Pulmonary artery endothelial cell (primary cell): ENCODE measurements at places on chromosomes 2 and 18. TPM values are rescaled to one million over a fixed set of nuclear protein-coding genes. Genes with fewer than 3 reads are reported as not detected.

- no peak for DNase-seq
Measured at GRCh38 chr2:146997945-146998344, 846.9 kb upstream of the ACVR2A start.

FRZB gene
- 0.04 TPM in 1 of 2 replicates, not detected in the other for total RNA-seq

DNA sequence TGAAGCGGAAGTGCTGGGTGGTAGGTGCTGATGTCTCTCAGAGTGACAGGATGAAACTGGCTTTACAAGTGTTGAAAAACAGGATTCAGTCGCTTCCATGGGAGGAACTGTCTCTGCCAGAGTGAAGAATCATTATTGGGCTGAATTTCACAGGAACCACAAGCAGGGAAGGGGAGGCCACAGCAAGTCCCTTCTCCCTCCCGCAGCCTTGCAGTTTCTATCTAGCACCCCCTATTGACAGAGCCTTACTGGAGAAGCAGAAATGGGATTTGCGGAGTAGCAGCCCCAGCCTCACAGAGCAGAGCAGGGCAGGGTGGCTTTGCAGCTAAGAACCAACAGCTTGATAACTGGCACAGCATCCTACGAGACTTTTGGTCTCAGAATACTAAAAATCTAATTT is 33.3 kb upstream of the RMP24 start:
- no peak for DNase-seq

DNA sequence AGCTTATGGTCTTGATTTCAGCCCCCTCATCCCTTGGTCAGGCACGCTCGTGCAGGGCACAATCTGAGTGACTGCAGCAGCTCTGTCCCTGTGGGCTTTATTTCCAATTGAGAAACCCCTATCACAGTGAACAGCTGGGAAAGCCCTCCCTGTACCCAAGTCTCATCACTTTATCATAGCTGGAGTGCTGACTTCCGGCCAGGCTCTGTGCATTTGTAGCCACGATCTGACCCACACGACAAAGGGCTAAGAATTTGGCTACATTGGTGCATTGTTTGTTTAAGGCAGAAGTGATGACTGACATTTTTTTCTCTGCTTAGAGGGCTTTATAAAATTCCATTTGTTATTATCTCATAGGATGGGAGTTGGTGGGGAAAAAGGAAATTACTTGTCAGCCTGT is 184.4 kb downstream of the KCNS3 start:
- no peak for DNase-seq

- DNase-seq: no peak
Measured at GRCh38 chr18:48229552-48229981, 179.6 kb downstream of the ZBTB7C start.

DNA sequence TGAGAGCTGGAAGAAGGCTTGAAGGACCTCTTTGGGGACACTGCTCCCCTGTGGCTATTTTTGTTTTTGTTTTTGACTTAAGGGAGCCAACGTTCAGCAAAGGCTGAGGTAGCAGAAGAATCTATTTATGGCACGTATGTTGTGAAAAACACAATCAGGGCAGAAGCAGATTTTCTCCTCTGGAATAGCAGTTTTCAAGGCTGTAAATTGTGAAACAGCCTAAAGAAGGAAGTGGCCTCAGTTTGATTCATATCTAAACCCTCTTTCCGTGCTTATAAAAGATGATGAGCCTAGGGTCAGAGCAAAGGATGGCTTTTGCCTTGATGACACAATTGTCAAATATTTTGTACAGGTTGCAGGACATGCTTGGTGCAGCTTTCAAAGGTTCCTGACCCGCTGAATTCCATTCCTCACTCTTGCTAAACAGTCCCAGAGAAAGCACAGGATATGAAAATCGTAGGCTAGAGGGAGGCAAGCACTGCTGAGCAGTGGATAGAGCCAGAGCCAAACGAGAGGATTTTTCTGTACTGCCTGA is 106.2 kb upstream of the DLX2 start:
- DNase-seq: no peak

ASTL gene
- total RNA-seq: 0.07 TPM in 1 of 2 replicates, not detected in the other

- DNase-seq: no peak
Measured at GRCh38 chr2:9392898-9393765, 30.2 kb downstream of the ITGB1BP1 start.

DNA sequence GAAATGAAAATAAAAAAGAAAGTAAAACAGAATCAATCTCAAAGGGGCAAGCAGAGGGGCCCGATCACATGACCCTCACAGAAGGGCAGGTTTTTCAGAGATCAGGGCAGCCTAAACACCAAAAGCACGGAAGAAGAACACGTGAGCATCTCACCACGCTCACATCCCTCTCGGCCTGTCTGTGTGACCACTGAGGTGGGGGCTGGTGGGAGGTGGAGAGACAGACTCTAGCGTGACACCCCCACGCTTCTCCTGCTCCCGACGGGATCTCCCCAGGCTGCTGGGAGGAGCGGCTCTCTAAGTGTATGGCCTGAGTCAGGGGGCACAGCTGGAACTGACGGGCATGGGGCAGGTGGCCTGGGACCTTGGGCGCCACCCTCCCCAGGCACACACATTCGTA is 23.5 kb upstream of the MTERF4 start:
- DNase-seq: no peak

- no peak for DNase-seq
Measured at GRCh38 chr2:2843969-2844548, 513.0 kb upstream of the MYT1L start.

GRCh38 chr18:48860269-48861180 is 90.2 kb downstream of the SMAD7 start:
- no peak for DNase-seq

DNA sequence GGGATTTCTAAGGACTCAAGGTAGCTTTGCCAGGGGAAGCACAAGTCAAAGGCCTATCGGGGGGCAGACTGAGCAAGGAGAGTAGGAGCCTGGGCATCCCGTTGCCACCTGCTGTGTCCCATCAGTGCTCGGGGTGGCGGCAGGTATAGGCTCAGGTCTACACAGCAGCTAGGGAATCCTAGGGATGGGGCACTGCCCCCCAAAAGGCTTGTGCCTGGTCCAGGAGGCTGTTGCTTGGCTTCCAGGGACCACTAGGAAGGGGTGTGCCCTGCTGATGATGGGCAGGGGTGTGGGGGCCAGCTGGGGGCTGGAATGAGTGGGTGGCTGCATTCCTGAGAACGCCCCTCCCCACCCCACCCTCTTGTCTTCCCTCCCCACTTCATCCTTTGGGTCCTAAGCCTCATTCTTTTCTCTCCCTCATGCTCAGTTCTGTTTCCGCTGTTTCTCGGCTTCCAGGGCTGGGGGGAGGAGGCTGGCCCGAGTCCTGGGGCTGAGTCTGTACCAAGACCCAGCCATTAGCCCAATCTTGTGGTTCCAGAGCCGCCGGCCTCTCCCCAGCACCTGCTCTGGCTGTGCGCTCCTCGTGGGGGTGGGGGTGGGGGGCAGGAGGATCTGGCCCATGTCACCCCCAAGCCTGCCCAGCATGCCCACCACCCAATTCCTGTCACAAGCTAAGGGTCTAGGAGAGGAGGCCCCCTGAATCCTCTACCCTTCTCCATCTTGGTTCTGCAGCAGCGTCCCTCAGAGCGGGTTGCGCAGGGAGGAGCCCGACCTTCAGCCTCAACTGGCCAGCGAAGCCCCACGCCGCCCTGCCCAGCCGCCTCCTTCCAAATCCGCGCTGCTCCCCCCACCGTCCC is 12.8 kb downstream of the SPEG start:
- DNase-seq: no peak

SYT4 gene
- total RNA-seq: not detected in 2 replicates

DNA sequence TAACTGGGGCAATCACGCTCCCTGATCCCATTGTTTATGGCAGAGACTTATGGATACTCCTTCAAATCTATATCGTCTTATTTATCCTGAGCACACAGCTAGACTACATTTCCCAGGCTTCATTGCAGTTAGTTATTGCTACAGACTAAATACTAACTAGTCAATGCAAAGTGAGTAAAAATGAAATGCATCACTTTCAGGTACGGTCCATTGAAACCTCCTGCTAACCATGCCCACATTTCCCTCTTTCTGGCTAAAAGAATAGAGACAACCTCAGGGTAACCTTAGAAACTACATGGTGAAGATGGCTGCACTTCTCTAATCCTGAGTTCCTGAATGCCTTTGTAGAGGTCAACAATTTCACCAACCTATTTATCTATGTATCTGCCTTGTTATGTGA is 437.4 kb downstream of the EPHA4 start:
- no peak for DNase-seq

FASTKD2 gene
- total RNA-seq: 47.2 and 58.1 TPM in 2 replicates

- DNase-seq: no peak
Measured at GRCh38 chr2:26848336-26849055, 564 bp downstream of the DPYSL5 start.

SERPINB13 gene
- not detected in 2 replicates for total RNA-seq

DNA sequence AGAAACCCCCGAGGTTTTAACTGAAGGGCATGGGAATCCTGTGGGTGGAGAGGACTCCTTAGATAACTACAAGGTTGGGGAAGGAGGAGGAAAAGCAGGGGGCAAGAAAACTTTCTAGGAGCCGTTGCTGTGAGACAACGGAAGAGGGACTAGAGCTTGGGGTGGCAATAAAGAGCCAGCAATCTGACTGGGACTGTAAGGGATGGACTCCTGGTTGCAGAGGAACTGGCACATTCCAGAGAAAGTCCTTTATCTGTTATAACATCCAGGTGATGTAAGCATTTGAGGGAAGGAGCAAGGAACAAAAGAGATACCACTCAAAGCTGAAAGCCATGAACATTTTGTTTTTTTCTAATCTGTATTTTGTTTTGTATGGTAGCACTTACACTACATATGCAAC is 16.4 kb downstream of the CDCA7 start:
- DNase-seq: no peak

DNA sequence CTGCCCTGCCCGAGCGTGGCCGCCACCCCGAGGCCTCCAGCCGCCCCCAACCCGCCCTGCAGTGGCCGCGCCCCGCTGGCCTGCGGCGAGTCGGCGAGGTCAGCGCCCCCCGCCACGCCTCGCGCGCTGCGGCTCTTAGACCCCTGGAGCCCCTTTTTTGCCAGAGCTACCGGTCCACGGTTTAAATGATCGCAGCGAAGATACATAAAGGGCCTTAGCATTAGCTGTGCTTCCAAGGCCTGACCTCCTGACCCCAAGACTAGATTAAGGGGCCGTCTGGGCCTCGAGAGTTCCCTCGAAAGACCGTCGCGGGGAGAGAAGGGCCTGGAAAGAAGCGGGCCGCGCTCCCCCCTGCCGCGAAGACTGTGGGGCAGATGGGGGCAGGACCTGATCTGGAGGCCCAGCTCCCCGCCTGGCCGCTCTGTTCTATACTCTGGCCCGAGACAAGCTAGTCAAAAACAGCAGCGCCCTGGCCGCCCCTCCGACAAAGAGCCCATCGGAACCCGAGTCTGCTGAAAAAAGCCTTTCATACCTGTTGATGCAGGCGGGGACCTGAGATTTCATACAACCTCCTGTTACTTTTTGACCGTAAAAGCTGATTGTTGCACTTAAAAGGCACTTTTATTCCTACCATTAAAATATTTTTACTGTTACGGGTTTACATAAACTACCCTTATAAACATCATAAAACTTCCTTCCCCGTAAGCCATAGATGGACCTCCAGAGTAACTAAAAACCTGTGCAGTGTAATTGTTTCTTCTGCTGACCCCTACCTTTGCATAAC is 68.7 kb upstream of the PSMD14 start:
- no peak for DNase-seq

ANKRD44 gene
- total RNA-seq: 9.3 and 13.7 TPM in 2 replicates

GRCh38 chr2:10900216-10901109 is 11.3 kb upstream of the KCNF1 start:
- DNase-seq: no peak

GRCh38 chr2:231683292-231684235 is 24.8 kb upstream of the PTMA start:
- DNase-seq: no peak
